ACHN (cell line): ENCODE measurements at places on chromosomes 1 and 21.
A peak's percentile ranks its signal among the peaks of the same experiment; 100 is the strongest.

DNA sequence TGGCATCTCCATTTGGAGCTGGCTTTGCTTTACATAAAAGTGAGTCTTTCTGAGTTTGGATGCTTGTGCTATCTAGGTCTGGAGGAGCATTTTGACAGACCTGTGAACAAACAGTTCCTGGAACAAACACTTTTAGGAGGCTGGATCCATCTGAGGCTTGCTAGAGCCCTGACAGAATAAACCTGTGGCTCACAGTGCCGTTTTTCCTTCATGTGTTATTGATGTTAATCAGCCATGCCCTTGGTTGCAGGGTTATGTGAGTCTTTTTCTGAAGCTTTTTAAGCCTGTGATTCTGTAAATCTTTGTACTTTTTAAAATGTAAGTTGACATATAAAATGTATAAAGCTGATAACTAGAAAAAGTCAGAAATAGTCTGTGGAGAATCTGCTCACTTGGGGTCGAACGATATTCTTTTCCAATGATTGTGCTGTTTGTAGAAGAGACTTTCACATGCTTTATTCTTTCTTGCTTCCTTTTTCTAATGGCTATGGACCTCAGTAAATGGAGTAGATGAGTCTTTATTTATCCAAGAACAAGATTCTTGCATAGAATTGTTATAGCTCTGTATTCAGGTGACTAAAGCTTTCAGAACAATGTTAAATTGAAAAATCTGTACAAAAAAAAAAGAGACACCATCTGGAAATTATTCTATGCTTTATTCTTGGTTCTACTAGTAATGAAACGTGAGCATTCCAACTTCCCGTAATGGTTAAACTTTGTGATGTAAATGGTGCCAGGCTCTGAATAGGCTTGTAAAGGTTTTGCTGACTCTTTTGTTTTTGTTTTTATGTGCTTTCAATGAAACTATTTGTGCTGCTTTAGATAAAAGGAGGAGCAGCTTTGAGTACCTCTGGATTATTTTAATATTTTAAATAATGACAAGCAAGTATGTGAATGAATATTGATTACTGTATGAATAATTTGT, 53.7 kb downstream of the CACHD1 start:
- DNase-seq: no peak

DNA sequence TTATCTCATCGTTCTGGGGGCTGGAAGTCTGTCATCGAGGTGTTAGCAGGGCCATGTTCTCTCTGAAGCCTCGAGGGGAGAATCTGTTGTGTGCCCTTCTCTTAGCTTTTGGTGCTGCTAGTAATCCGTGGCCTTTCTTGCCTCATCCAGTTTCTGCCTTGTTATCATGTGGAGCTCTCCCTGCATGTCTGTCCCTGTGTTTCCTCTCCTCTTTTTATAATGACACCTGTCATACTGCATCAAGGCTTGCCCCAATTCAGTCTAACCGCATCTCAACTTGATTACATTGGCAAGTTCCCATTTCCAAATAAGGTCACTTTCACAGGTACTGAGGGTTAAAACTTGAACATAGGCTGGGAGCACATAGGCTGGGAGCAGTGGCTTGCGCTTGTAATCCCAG, 82.6 kb upstream of the CNIH3 start:
- DNase-seq: no peak

DNA sequence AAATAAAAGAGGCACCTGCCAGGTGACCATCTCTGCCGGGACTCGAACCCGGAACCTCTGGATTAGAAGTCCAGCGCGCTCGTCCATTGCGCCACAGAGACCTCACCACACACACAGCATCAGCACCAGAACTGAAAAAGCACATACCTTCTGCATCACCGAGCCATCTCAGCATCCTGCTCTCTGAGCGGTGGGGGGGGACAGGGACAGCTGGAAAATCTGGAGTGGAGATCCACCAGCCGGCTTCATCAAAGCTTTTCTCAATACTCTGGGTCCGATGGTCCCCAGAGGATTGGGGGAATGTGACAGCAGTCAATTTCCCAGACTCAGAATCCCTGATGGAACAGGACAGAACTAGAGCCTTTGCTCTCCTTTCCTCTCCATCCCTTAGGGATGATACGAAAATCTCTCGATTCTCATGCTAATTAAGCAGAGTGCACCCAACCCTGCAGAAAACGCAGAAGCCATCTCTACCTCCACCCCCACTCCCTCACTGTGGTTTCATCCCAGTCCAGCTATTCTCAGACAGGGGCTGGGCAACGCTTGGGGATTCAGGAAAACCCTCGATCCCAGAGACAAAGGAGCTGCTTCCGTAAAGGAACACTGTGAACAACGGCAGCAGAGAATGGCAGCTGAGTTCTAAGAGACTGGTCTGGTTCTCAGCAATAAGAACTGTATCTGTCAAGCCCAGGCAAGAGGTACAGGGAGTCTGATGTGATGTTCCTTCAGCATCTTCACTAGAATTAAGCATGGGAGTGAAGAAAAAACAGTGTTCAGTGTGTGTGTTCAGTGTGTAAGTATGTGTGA, 29.6 kb upstream of the CADM3 start:
- peak; percentile 71 for DNase-seq

DNA sequence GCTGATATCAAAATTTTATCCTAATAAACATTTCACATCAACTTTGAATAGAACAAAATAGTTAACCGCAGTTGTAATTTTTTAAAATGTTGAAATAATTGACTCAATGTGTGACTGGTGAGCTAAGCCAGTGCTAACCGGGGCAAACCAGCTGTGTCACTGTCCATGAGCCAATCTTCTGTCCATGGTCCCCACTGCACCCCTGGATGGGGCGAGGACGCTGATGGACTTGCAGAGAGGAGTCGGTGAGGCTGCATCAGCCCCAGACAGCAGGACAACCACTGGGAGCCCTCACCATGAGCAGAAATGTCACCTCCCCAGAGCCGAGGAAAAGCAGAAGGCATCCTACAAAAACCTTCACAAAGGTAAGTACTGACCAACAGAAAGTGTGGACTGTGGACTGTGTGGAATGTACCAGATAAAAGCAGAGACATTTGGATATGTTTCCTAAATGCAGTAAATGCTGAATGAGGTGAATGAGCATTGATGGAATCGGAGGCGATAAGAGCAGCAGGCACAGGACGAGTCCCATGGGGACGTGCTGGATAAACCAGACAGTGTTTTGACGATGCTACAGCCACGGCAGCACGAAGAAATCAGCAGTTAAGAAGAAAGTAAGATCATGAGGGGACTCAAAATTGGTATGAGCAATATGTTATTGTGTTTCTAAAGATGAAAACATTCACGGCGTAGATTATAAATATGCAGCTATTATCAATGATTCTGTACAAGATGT, 115.0 kb upstream of the BACE2 start:
- DNase-seq: no peak

DNA sequence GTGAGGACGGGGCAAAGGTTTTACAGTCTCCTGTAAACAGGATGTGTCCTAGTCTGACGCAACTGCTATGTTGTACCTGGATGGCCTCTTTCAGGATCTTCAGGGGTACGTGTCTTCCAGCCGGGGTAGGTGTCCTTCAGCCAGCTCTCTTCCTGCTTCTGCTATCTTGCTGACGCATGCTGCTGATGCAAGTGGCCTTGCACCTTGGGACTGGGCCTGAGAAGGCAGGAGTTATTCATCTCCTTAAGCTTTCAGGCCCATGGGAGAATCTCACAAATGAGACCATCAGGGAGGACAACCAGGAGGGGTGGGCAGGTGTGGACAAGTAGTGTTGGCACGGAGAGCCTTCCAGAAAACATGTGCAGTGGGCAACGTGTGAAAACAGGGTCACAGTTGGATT, 7.9 kb upstream of the SPRR1B start:
- no peak for DNase-seq

- DNase-seq: peak; percentile 88
These were observed 49.8 kb downstream of the KCNT2 start for GRCh38 chr1:196558411-196558810.

GRCh38 chr1:3066250-3066711, 2.7 kb upstream of the PRDM16 start:
- no peak for DNase-seq

GRCh38 chr1:43270421-43271095, 775 bp downstream of the TMEM125 start:
- DNase-seq: no peak

DNA sequence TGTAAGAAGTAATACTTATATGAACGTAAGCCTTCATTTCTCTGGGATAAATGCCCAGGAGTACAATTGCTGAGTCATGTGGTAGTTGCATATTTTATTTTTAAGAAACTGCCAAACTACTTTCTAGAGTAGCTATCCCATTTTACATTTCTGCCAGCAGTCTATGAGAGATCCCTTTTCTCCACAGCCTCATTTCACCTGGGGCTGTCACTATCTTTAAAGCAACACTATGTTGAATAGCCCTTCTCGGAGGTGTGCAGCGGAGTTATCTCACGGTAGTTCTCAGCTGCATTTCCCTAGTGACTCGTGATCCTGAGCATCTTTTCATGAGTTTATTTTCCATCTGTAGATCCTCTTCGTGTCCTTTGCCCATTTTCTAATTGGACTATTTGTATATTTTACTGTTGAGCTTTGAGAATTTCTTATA, 93.4 kb downstream of the ADARB1 start:
- no peak for DNase-seq

GRCh38 chr1:70112838-70113237, 92.5 kb downstream of the LRRC40 start:
- no peak for DNase-seq

DNA sequence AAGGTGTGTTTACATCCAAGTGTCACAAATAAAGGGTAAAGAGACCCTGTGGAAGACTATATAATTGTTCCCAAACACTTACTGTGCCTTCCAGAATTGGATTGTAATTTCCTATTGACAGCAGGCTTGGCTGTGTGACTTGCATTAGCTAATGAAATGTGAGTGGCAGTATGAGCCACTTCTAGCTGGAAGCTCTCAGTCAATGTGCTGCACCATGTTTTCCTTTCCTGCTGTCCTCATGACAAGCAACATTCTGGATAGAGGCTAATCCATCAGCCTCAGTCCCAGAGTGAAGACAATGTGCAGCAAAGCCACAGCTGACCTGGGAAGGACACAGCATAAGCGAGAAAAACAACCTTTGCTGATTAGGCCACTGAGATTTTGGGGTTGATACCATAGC, 5.9 kb upstream of the FOXJ3 start:
- DNase-seq: no peak

GRCh38 chr1:116934586-116935207, 25.0 kb downstream of the PTGFRN start:
- peak; percentile 20 for DNase-seq

- DNase-seq: no peak
These were observed 506.8 kb downstream of the NPHP4 start for GRCh38 chr1:5485436-5485835.

GRCh38 chr1:204130981-204131892, 20.6 kb downstream of the ETNK2 start:
- peak; percentile 83 for DNase-seq

DNA sequence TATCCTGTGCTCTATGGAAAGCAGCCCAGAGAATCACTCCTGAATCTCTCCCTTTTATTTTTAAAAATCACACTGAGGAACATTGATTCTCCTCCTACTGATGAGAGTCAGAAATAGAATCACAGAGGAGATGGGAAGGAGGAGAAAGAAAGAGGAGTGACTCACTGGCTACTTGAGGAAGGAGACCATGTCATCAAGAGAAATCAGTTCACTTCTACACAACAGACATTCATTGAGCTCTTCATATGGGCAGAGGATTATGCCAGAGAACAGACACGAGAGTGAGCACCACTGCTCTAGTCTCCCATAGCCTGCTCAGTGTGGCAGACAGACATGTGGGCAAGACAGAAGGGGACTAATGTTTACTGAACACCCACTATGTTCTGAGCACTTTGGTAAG, 44.2 kb downstream of the RAB3B start:
- no peak for DNase-seq

- no peak for DNase-seq
These were observed 11.0 kb upstream of the OLIG1 start for GRCh38 chr21:33058957-33059356.

DNA sequence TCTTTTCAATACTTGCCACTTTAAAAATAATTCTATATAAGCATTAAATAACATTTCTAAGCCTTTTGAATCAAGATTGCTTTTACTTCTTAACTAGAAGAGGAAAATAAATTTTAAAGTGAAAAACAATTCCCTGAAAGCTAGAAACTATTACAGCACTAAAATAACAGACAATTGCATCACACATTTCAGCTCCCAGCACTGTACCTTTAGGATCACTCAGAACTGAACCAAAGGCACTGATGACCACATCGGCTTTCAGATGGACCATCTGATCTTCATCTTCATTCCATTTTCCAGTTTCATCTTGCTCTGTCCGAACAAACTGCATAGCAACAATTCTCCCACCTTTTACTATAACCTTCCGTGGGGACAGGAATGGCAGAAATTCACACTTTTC, 347.3 kb downstream of the DPYD start:
- DNase-seq: no peak

DNA sequence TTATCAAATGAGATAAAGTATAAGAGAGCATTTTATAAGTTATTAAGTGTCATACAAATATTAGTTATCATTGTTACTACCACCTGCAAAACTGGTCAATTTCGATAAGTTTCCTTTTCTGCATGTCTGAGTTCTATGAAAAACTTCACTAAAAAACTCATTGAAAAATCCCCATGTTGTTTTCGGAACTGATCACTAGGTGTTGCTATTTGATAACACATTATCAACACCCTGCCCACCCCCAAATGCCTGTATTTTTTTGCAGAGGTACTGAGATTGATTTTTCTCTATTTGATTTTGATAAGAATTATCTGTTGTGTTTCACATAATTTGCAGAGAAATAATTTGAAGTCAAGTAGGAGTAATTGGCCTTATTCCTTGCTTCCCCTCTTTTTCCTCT, 22.1 kb upstream of the DISP1 start:
- DNase-seq: peak; percentile 46

GRCh38 chr1:159925719-159926078, 392 bp upstream of the TAGLN2 start:
- DNase-seq: no peak

DNA sequence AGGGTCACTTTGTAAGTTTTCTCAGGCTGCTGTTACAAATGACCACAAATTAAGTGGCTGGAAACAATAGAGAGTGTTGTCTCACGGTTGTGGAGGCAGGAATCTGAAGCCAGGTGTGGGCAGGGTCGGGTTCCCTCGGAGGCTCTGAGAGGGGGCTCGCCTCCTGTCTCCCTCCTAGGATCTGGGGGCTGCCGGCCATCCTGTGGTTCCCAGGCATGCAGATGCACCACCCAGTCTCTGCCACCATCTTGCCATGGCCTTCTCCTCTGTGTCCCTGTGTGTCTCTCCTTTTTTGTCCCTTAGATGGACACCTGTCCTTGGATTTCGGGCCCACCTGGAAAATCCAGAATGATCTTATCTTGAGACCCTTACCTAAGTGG, 4.8 kb downstream of the TP73 start:
- no peak for DNase-seq

- no peak for DNase-seq
These were observed 40.9 kb downstream of the PTAFR start for GRCh38 chr1:28135371-28136168.

GRCh38 chr1:227918736-227919135, 29.0 kb downstream of the WNT9A start:
- no peak for DNase-seq

- DNase-seq: peak; percentile 48
These were observed 27.4 kb downstream of the VANGL1 start for GRCh38 chr1:115669002-115669673.
